Uterus (tissue), 4 donors: ENCODE measurements at places on chromosomes 11 and 22. TPM values are rescaled to one million over a fixed set of nuclear protein-coding genes. Genes with fewer than 3 reads are reported as not detected.

LRRC4C gene
- total RNA-seq: not detected

DNA sequence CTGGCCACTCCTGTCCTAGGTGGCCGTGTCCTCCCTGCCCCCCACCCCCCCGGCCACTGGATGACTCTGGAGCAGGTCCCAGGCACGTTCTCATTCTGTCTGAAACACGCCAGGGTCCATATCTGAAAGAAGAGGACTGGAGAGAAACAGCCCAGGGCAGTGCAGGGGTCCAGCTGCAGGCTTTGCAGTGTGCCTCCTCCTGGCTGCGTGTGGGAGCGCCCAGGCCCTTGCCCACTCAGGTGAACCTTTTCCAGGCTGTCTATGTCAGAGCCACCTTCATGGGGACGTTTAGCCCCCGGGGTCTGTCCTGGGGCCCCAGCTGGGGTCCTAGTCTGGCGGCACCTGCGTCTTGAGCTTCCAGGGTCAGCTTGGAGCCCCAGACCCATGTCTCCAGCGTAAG lies 15.6 kb downstream of the GRAMD4 start:
- DNase-seq: no peak

DNA sequence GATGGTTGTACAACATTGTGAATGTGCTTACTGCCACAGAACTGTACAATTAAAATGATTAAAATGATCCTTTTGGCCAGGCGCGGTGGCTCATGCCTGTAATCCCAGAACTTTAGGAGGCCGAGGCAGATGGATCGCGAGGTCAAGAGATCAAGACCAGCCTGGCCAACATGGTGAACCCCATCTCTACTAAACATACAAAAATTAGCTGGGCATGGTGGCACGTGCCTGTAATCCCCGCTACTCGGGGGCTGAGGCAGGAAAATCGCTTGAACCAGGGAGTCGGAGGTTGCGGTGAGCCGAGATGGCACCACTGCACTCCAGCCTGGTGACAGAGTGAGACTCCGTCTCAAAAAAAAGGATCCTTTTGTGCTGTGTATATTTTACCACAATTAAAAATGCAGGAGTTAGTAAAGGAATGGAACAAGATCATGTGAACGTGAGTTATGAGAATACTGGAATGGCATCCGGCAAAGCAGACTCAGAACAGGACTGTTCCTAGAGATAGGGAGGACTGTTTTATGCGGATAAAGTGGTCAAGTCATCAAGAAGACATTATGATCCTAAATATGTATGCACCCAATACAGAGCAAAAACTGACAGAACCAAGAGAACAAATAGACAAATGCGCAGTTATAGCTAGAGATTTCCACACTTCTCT lies 58.0 kb upstream of the CLDN5 start:
- no peak for DNase-seq

GRCh38 chr11:32358729-32359128 lies 76.6 kb downstream of the WT1 start:
- peak; percentile 64 for DNase-seq
